ENCODE measurements at places on chromosomes 5 and 9.

- DNase-seq, result no peak
Observed at GRCh38 chr5:157475432-157475831, 15.4 kb downstream of the NIPAL4 start.

DNA sequence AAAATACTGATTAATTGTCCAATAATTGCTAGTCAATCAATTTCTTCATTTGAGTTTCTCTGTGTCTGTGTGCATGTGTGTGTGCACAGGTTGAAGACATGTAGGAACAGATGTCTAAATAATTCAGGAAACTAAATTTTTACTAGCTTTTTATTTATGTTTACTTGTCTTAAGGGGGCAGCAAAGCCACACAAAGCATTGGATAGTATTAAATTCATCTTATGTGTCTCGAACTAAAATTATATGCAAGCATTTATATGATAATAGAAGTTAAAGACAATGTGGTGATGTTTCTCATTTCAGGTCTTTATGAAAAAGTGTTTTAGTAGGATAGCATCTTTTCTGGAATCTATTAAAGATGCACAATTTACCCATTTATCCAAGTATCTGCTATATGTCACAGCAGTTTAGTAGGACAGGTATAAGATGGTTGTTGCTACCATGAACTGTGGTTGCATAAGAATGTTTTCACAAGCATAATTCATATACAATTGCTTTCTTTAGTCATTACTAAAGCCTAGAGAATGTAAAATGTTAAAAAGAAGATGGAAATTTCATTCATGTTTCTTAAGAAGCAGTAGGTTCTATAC is 784.6 kb upstream of the NUDT12 start:
- no peak for DNase-seq

DNA sequence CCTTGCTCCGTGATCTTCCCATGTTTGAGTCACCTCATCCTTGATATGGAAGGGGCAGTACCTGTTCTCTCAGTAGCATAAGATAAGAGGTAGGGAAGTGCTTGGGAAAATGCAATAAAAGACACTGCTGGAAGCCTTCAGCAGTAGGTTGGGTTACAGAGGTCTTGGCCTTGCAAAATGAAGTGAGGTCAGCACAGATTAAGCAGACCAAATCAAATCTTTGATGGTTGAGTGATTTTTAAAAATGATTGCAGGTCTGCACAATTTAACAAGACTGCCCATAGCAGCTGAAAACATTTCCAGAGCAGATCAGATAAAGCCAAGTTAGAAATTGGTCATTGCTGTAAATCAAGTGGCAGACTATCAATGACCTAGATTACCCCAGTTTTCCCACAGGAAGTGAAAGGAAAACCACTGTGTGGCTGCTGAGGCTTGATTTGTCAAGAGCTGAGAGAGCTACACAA is 32.9 kb downstream of the PALM2AKAP2 start:
- DNase-seq, result no peak

DNA sequence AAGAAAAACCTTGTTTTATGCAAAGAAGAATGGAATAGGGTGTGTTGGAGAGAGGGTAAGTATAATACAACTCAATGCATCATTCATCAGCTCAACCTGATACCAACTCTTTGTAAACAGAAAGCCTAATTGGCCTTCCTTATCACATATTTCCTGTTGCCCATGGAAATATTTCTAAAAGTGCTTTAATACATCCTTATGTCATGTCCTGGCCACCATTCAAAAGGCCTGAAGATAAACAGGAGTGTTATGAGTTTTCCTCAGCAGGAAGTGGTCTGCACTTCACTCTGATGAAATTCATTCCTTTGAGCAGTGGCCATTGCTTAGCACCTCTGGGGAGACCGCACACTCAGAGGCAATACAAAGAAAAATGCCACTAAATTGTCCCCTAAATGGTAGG is 511.2 kb downstream of the SEMA5A start:
- DNase-seq, result no peak

DNA sequence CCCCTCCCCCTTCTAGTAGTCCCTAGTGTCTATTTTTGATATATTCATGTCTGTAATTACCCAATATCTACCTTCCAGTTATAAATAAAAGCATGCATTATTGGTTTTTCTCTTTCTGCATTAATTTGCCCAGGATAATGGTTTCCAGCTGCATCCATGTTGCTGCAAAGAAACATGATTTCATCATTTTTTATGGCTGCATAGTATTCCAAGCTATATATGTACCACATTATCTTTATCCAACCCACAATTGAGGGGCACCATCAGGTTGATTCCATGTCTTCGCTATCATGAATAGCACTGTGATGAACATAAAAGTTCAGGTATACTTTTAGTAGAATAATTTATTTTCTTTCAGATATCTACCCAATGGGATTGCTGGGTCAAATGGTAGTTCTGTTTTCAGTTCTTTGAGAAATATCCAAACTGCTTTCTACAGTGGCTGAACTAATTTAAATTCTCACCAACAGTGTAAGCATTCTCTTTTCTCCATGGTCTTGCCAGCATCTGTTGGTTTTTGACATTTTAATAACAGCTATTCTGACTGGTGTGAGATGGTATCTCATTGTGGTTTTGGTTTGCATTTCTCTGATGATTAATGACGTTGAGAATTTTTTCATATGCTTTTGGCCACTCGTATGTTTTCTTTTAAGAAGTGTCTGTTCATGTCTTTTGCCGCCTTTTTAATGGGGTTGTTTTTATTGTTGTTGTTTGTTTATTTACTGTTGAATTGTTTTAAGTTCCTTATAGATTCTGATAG is 746.1 kb upstream of the MEF2C start:
- no peak for DNase-seq

GRCh38 chr5:81787474-81788242 is 36.8 kb upstream of the SSBP2 start:
- peak; percentile 28 for DNase-seq

GRCh38 chr9:76161541-76161940 is 232.7 kb downstream of the RFK start:
- no peak for DNase-seq

DNA sequence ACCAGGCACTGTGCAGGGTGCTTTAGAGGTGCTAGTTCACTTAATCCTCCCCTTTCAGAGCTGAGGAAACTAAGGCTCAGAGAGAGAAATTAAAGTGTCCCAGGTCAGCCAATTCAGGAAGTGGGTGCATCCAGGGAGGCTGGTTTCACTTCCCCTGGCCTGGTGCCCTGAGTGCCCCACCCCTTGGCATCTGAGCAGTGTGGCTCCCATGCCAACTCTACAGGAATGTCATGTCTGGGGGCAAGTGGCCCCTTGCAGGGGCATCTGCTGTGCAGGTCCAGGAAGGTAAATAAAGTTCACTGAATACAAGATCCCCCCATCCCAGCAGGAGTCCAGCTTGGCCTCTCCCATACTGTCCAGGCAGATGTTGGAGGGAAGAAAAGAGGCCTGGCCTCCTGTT is 4.4 kb upstream of the N4BP3 start:
- no peak for DNase-seq

- DNase-seq, result no peak
Observed at GRCh38 chr9:137880976-137881530, 3.5 kb downstream of the CACNA1B start.

GRCh38 chr5:53893626-53894025 is 333.2 kb downstream of the NDUFS4 start:
- DNase-seq, result no peak

Measured in iPS DF 19.7 (cell line).